ENCODE measurements at places on chromosomes 4 and X.

DNA sequence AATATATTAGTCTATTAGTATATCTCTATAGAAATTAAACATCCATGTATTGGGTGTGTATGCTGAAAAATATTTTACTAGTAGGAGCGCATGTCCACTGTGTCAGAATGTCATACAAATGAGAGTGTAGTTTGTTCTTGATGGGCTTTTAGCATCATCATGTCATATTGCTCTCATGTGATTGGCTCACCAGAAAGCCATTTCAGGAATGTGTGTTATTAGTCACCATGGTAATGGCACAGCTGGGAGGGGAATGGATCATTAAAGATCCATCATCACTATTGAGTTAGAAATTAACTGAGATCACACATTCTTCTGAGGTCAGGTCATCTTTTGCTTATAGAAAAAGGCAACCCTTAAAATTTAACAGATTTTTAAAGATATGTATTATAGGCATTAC is 77.3 kb downstream of the PHEX start:
- no peak for DNase-seq

GRCh38 chr4:185237175-185237574 is 27.8 kb downstream of the SNX25 start:
- DNase-seq: no peak

- DNase-seq: no peak
Observed at GRCh38 chr4:166538491-166539005, 665.5 kb downstream of the TLL1 start.

- peak; percentile 85 for DNase-seq
Observed at GRCh38 chrX:30864383-30864785, 24.7 kb downstream of the TAB3 start.

- DNase-seq: no peak
Observed at GRCh38 chrX:133440797-133441163, 25.5 kb upstream of the GPC4 start.

- peak; percentile 39 for DNase-seq
Observed at GRCh38 chrX:53284684-53285447, 3.5 kb upstream of the IQSEC2 start.

- no peak for DNase-seq
Observed at GRCh38 chr4:20252656-20253282, 1.1 kb downstream of the SLIT2 start.

Measured in inflammatory macrophage treated with lipopolysaccharide for 4 hours (primary cell).